GM19239 (cell line): ENCODE measurements at places on chromosomes 5 and 9.

GRCh38 chr9:82231411-82231810 is 242.8 kb downstream of the SPATA31D1 start:
- DNase-seq: no peak

DNA sequence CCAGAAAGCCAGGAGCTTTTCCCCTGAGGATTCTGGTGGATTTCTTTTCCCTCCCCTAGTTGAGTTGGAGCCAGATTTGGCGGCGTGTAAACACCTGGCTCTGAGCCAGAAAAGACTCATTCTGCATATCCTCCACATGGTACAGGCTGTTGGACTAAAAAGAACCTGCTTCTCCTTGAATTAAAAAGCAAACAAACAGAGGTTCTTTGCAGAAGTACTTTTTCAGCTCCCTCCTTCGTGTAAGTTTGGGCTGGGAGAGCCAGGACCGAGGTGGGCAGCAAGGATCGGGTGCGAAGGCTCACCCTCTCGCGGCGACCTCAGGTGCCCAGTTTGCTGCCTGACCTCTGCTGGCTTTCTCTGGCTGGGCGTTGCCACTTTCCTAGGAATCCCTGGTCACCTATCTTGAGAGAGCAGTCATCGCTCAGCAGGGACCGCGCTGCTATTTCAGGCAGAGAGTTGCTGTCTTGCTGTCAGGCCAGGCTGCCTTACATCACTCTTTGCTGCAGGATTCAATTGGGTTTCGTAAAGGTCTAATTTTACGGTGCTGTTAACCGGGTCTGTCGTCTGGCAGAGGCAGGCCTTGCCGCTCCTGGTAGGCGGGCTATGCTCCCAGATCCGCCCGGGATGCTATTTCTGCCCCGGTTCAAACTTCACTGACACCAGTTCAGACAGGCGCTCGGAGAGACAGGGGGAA is 3.2 kb downstream of the PAPPA start:
- DNase-seq: no peak

DNA sequence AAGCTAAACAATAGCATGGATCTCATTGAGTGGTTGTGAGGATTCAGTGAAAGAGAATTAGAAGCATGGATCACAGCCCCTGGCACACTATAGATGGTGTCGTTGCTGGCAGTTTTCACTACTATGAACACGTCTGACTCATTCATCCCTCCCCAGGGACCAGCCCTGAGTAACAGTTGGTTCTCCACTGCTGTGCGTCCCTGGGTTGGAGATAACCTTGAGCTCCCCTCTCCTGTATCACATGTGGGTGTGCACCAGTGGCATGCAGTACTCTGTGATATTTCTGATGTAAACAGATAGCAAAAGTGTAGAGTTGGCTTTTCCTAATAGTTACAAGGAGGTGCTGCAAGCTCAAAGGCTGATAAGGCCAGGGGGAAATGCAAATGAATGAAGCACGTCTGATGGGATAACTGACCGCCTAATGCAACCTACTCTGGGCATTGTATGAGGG is 8.8 kb upstream of the LCP2 start:
- DNase-seq: no peak

GRCh38 chr9:69325409-69326212 is 596 bp downstream of the ENTREP1 start:
- DNase-seq: no peak

- no peak for DNase-seq
Measured at GRCh38 chr5:148826739-148827070, 294 bp downstream of the ADRB2 start.

DNA sequence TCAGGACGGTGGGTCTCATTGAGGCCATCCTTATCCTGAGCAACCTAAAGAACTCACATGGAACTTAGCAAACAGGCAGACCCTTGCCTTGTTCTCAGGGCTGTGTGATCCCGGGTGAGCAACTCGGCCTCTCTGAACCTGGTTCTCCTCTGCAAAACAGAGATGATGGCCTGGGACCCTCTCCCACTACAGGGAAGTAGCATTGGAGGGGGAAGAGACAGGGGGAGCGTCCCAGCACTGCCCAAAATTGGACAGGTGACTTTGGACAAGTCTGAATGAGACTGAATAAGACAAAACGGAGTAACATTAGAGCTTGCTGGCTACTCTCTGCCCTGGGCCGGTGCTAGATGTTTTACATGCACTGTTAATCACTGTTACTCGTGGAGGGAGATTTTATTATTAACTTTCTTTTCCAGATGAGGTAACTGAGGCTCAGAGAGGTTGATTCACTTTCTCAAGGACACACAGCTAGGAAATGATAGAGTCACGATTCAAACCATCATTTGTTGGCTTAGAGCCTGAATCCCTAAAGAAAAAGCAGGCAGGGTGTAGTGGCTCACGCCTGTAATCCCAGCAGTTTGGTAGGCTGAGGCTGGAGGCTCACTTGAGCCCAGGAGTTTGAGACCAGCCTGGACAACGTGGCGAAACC is 136.4 kb downstream of the C9orf50 start:
- no peak for DNase-seq

DNA sequence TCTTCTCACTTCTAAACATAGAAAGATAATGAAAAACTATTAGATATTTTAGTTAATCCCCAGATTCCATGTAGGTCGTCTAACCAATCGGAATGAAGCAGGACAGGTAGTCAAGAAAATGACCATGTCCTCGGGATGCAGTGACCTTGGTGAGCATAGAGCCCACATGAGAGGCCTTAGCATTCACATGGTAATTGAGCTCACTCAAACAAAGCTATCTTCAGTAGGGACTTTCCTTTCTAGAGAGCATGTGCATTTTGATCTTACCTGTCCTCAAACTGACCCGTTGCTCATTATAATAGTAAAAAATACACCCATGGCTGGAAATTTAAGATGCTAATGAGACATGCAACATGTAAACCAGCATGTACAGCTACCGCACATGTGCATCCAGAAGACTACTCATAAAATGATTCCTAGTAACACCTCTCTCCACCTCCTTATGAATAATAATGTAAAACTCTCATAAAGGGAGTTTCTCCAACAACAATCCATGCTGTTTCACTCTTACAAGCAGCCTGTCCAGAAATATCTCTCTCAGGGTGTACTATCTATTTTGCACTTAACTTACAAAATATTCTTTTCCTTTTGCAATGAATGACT is 274.0 kb upstream of the CDH9 start:
- no peak for DNase-seq

GRCh38 chr9:134325813-134326723 is at the start of gene RXRA:
Gene RXRA, plus strand, starts transcription at chr9:134326455. Its CDS starts 177 bp downstream, at chr9:134326632.
- peak; percentile 74 for DNase-seq

DNA sequence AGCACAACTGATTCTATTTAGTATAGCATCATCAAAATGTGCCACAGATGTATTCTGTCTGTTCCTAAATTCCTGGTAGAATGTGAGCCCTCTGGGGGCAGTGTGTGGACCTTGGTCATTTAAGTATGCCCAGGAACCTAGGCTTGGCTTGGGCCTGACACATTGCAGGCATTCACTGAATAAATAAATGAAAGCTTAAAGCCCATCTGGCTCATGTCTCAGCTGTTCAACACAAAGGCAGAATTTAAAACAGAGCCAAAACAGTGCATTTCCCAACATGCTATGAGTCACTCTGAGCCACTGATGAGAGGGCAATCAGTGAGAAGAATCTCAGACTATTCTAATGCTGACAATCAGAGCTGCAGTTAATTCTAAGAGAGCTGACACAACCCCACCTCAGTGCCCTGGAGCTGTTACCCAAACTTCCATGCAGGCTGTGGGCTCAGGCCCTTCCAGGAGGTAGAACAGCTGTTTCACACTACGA is 8.1 kb downstream of the FAM193B start:
- DNase-seq: no peak

DNA sequence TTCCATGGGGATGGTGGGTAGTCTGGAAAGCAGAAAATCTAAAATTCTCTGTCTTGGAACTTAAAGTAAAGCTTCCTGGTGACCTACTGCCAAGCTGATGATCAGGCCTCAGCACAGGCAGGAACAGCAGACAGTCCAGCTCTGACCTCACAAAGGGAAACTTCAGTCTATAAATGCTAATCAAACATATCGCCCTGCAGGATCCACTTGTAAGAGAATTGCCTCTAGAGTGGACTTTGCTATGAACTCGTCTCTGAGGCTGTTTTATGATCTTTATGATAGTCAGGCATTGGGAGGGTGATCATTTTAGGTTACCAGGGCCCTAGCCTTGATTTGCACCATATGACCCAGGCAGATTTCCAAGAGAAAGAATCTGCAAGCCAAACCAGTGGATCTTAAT is 67.6 kb upstream of the SELENOP start:
- DNase-seq: no peak

- DNase-seq: no peak
Measured at GRCh38 chr5:14036514-14036913, 92.0 kb upstream of the DNAH5 start.

GRCh38 chr9:16501141-16501540 is 369.3 kb downstream of the BNC2 start:
- no peak for DNase-seq

DNA sequence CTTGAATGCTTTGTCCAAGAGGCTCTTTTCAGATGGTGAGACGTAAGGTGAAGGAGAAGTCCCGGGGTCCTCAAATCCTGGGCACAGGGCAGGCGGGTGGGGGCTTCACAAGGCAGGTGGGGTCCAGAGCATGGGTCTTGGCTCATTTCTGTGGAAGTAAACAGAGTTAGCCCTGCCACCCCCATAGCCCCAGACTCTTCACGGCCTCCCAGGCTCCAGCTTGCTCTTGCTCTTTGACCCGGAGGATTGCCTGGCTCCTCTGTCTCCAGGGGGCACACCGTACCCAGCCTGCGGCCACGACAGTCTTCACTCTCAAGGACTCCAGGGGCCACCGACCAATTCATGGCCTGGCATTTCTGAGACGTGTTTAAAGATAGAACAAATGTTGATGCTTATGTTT is 28.8 kb upstream of the POMT1 start:
- no peak for DNase-seq

GRCh38 chr5:5387777-5388176 is 34.7 kb upstream of the ICE1 start:
- DNase-seq: no peak

DNA sequence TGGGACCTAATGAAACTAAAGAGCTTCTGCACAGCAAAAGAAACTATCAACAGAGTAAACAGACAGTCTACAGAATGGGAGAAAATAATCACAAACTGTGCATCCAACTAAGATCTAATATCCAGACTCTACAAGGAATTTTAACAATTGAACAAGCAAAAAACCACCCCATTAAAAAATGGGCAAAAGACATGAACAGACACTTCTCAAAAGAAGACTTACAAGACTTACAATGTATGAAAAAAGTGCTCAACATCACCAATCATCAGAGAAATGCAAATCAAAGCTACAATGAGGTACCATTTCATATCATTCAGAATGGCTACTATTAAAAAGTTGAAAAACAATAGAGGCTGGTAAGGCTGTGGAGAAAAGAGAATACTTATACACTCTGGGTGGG is 58.0 kb downstream of the SHOC1 start:
- no peak for DNase-seq

- DNase-seq: no peak
Measured at GRCh38 chr5:55101556-55102276, 730 bp upstream of the GZMA start.

DNA sequence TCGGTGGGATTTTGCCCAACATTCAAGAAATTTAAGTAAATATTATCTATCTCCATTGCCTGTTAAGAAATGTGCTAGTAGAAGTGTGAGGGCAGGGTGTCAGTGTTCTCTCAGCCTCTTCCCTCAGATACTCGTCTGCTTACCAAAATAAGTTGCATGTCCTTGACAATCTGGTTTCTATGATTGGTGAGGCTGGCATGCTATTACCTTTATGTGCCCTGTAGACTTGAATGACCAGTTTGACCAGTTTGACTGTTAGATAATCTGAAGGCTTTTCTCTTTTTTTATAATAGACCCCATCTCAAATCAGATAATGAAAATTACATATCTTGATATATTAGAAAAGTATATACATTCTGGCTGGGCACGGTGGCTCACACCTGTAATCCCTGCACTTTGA is 348 bp downstream of the CATSPER3 start:
- DNase-seq: no peak

GRCh38 chr9:75797085-75797580 is 93.3 kb upstream of the PCSK5 start:
- no peak for DNase-seq

DNA sequence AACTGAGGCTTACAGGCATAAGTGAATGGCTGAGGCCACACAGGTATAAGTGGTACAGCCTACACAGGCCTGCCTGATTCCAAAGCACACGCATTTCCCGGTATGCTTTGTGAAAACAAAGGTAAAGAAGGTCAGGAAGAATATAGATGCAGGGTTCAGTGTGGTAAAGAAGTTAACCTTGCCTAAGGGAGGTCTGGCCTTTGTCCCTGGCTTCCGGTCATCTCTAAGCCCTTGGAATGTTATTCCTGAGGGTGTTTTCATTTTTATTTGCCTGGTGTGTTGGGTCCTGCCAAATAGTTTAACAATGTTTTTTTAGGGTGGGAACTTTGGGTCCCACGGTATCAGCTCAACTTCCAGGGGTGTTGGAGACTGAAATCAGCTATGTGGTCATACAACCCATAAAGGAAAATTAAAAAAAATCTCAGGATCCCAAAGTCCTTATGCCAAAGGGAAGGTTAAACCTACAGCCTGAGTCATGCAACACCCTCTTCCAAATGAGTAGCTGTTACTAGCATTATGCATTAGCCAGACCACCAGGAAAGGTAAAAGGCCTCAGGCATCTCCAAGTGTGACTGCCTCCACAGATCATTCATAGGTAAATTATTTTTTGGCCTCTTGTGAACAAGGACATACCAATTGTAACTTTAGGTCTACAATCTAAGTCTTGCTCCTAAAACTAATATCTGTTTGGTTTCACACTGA is 124.6 kb downstream of the ATP10B start:
- DNase-seq: no peak

DNA sequence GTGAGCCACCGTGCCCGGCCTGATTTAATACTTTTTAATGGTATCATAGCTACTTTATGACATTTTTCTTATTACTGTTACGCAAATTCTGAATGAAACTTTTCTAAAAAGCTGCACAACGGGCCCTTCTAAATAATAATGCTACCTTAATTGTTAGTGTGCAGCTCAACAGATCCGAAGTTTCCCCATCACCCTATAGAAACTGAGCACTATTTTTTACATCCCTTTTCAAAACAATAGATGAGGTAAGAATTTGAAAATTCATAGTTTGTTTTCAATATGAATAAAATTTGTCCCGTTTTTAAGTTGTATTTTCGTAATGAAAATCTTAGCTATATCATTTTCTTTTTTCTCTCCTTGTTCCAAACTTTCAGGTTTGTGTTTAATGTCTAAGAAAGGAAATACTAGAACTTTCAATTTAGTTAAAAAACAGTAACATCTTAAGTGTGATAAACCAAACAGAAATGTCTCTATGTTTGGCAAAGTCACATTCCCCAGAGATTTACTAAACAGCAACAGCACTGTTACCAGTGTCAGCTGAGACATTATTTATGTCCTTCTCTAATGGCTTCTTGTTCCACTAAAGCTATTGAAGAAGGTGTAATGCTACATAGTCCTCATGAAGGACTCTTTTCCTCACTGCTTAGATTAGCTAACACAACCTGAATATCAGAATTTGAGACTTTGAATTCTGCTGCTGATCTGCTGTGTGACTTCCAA is 22.9 kb downstream of the KIF2A start:
- no peak for DNase-seq
